ENCODE measurements at places on chromosomes 6 and 20. TPM values are rescaled to one million over a fixed set of nuclear protein-coding genes. Genes with fewer than 3 reads are reported as not detected.

DYNLT1 gene
- total RNA-seq = 104 TPM

PI3 gene
- total RNA-seq = 2.3 TPM

GPLD1 gene
- total RNA-seq = 1.1 TPM

ZC3H12D gene
- total RNA-seq = 0.07 TPM

MDFI gene
- total RNA-seq = 0.81 TPM

BPIFB4 gene
- not detected for total RNA-seq

C20orf141 gene
- total RNA-seq = 0.60 TPM

ENPP5 gene
- total RNA-seq = not detected

SRMS gene
- not detected for total RNA-seq

RAB22A gene
- total RNA-seq = 13.0 TPM

All from A549 treated with DMSO at 1 μM for 4 hours (cell line).